RCC 7860 (cell line): ENCODE measurements at places on chromosomes 6 and 20.

GRCh38 chr6:30814146-30815040 lies 69.9 kb upstream of the DDR1 start:
- peak; percentile 57 for DNase-seq

GRCh38 chr6:136901212-136901784 lies 20.8 kb upstream of the SLC35D3 start:
- no peak for DNase-seq

DNA sequence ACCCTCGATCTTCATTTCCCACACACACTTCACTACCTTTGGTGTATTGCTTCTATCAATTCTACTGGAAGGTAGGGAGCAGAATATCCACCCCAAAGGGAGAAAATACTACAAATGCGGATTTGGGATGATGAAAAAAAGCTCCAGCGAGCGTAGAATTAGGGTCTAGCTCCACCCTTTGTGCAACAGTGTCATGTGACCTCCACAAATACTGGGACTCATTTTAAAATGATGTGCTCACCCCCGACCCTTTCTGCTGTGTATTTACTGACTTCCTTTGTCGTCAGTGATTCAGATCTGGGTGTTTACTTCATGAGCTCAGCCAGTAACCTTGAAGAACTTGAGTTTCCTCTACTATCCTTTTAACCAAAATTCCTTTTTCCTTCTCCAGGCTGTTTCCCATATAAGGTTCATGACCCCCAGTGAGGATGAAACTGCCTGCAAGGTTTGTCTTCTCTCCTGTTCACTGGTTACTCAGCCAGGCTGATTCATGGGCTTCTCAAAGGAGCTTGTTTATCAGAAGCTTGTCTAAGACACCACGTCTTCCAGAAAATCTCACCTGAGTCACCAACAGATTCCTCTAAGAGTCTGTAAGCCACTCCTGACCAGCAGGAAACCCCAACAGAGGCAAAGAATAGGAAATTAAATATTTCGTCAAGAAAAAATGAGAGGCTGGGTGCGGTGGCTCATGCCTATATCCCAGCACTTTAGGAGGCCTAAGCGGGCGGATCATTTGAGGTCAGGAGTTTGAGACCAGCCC lies 39.6 kb upstream of the PAX1 start:
- DNase-seq = no peak

DNA sequence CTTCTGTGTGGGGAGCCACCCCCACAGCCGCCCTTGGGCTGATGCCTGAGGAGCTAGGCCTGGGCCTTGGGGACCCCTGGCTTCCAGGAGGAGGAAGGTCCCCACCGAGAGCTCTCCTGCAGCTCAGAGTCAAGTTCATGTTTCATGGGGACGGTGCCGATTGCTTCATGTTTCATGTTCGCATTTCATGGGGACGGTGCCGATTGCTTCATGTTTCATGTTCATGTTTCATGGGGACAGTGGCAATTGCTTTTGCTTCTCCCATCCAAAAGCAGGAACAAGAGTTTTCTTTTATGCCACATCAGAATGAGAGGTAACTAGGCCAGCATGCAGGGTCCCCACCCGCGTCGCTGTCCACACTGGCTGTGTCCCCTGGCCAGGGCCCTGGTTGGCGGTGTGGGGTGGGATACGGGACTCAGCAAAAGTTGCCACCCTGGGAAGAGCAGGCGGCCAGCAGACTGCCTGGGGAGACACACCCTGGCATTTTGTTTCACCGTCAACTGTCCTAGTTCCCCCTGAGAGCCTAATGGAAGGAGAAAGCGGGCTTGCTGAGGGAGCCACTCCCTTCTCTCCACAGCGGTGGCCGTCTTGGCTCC lies 46.0 kb downstream of the DACT2 start:
- no peak for DNase-seq

DNA sequence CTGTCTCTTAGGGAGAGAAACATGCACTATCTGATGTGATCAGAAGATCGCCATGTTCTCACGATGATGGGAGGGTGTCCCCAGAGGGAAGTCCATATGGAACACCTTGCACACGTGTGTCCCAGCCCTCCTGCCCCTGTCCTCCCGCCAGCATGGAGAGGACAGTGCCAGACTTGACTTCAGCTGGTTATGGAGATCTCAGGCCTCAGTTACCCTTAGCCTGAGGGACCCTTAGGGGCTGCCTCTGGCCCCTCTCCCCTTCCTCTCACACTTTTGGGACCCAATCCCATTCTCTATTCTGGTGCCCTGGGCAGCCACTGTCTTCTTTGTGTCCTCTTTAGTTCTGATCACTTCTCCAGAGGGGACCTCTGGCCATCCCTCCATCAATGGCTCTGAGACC lies 1.6 kb downstream of the TREML4 start:
- no peak for DNase-seq

DNA sequence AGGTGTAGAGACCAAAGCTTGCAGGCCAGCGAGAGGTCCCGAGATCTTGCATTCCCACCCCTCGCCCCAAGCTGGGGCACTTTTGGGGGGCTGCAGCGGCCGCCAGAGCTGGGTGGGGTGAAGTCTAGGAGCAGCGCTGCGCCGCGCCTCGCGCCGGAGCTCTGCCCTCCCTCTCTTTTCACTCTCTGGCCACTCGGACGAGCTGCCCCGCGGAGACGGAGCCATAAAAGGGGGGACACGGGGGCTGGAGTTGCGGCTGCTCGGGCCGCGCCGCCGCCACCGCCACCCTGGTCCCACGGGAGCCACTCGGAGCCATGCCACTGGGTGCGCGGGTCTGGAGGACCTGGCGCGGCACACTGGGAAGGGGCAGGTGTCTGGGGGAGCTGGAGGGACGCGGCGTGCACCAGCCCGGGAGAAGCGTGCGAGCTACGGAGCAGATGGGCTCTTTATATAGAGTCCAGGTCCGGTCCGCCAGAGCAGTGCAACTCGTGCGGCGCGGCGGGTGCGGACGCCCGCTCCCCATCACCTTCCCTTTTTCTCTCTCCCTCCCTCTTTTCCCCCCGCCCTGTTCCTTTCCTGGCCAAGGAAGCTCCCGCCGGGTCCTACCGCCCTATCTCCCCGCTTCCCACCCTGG lies 687 bp upstream of the HTR1B start:
- no peak for DNase-seq

- no peak for DNase-seq
These were observed 35.4 kb downstream of the MAN1A1 start for GRCh38 chr6:119313937-119314884.

DNA sequence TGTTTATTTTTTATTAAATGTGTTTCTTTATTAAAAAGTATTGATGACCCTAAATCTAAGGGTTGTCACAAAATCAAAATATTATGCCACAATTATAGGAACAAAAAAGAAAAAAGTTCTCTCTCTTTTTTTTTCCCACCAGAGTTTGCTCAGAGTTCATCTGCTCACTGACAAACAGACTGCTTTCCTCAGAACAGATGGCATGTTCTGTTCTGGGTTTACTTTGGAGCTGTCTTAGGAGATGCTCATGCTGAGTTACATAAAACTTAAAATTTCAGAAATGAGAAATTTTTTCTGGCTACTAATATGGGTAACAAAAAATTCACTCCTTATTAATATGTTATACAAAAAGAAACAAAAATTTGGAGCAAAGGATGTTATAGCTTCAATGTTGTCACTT lies 30.3 kb downstream of the STK38 start:
- no peak for DNase-seq

DNA sequence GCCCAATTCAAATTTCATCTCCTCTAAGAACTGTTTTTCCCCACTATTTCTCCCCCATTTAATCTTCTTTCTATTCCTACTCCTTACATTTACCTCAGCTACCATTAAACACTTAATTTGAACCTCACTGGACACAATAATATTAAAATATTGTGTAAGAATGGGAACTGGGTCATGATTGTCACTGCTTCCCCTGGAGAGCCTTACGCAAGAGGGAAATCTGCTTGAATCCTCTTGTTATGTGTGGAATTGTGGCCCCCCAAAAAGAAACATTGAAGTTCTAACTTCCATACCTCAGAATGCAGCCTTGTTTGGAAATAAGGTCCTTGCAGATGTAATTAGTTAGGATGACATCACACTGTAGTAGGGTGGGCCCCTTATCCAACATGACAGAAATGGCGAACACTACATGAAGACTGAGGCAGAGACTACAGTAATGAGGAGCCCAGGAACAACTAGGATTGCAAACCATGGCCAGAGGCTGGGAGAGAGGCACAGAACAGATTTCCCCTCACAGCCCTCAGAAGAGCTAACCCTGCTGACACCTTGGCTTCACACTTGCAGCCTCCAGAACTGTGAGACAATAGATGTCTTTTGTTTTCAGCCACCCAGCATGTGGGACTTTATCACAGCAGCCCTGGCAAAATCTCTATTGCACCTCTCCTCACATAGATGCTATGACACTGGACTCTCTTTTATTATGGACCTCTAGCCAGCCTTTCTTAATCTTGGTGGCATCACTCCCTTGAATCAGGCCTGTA lies 29.9 kb downstream of the HIVEP2 start:
- DNase-seq = no peak

DNA sequence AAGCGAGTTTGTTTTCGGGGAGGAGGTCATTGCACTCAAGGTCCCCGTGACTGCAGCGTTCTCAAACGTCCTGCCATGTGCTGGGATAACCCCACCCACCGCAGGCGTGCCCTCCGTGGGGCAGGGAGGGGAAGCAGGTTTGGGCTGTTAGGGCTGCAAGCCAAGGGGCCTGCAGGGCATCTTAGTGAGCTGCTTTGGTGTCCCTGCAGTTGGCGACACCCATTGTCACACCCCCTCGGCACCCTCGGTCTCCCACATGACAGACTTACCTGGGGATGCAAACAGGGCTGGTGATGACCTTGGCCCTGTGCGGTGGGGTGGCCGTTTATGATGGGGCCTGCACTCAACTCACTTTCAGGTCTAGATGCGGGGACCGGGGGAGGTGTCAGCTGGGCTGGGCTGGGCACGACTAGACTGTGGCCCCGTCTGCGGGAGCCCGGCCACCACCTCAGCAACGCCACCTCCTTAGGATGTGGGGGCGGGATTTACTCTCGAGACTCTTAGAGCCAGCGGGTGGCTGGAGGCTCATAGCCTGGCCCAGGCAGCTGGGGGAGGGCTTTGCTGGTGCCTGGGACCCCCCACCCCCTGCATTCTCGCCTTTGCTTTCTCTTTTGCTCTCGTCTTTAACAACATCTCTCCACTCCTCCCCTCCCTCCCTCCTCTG lies 6.5 kb upstream of the GATA5 start:
- no peak for DNase-seq

DNA sequence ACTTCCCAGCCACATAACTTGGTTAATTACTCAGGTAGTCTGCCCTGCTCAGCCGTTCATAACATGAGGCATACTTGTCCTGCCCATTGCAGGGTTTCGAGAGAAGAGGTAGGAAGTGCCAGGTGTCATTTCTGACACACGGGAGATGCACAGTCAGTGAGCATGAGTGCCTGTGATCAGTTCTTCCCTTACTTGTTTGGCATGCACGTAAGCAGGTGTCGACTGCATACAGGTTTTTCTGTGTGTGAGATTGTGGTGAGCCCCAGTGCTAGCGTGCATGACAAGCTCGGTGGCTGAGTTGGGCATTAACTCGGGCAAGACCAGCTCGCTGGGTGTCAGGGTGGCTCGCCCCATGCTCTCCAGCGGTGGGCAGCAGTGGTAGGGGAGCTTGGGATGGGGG lies 51.2 kb upstream of the SLC22A1 start:
- no peak for DNase-seq
